ENCODE measurements at places on chromosomes 16 and 17. TPM values are rescaled to one million over a fixed set of nuclear protein-coding genes. Genes with fewer than 3 reads are reported as not detected.

NGFR gene
- total RNA-seq: 1.1 TPM

CCL14 gene
- total RNA-seq: 2.3 TPM

MT4 gene
- not detected for total RNA-seq

DHX8 gene
- 49.8 TPM for total RNA-seq

GAS7 gene
- total RNA-seq: 22.9 TPM
